Occipital lobe (tissue), 3 donors: ENCODE measurements at places on chromosomes 1 and 21. TPM values are rescaled to one million over a fixed set of nuclear protein-coding genes. Genes with fewer than 3 reads are reported as not detected.

The EXO5 gene
- 19.2 TPM for total RNA-seq

The GPR161 gene
- total RNA-seq: 93.4 TPM

The FOXO6 gene
- 5.9 TPM for total RNA-seq

The C1orf116 gene
- not detected for total RNA-seq
